HFF-Myc (cell line): ENCODE measurements at places on chromosomes 5 and 9.

GRCh38 chr9:93318480-93318879, 133.0 kb upstream of the FAM120A start:
- DNase-seq: no peak

GRCh38 chr5:180718810-180719453, 20.9 kb downstream of the OR2Y1 start:
- DNase-seq: peak; percentile 16

GRCh38 chr5:65818592-65818991, 96.6 kb downstream of the NLN start:
- no peak for DNase-seq

DNA sequence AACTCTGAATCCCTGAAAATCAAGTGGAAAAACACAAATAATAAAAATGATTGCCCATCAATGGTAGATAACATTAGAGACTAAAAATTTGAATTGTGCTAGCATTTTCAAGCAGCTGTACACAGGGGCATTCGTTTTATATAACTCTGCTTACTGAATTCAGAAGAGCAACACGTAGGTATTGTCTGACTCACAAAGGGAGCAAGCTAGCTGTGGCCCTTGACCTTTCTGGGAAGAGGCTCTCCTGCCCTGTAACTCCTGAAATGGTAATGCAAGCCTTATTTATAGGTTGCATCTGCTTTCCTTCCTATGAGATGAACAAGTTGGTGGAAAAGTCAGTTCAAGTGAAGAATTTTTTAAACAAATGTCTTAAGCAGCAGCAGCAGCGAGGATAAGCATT, 218.7 kb upstream of the EFNA5 start:
- DNase-seq: no peak

- DNase-seq: no peak
Observed at GRCh38 chr5:147673266-147673665, 109.3 kb downstream of the JAKMIP2 start.

- DNase-seq: no peak
Observed at GRCh38 chr5:3110371-3110770, 358.9 kb upstream of the IRX2 start.

DNA sequence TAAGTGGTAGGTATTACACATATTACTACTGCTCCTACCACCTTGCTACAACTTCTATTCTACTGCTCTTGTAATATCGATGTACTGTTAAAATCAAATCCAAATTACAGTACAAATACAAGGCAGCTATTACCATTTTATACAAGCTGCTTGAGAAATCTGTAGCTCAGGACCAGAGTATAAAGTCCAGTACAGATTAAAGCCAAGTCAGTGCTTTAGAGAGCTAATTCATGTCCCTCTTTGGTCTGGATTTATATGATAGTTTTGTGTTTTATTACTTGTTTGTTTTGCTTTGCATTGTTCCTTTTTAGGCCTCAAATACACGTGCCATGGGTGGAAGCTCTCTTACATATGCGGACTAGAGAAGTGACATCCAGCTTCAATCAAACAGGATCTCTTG, 75.8 kb downstream of the DPYSL3 start:
- no peak for DNase-seq

DNA sequence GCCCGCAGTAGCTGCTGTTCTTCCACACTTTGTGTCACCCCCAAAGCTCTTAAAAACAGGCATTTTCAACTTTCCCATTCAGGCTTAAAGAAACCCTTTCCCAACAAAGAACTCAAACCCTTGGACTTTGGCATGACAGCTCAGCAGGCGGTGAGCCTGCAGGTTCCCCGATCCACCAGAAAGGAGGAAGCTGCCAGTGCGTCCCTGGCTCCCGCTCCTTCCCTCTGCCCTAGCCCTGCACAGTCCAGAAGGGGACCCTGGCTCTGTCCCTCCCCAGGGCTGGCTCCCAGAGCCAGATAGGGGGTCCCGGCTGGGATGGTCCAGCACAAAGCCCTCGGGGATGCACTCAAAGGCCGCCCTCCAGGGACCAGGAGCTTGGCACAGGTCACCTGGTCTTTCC, 9.6 kb downstream of the SLC9A3 start:
- no peak for DNase-seq

- no peak for DNase-seq
Observed at GRCh38 chr9:98742325-98743280, 33.9 kb upstream of the GABBR2 start.
